LHCN-M2 (cell line): ENCODE measurements at places on chromosomes 7 and 10. TPM values are rescaled to one million over a fixed set of nuclear protein-coding genes. Genes with fewer than 3 reads are reported as not detected.
A peak's percentile ranks its signal among the peaks of the same experiment; 100 is the strongest.

- peak; percentile 45 for DNase-seq
These were observed 107.8 kb downstream of the HECW1 start for GRCh38 chr7:43220250-43220649.

- DNase-seq, result peak; percentile 26
These were observed 722 bp downstream of the UPF2 start for GRCh38 chr10:12041766-12042408.

- DNase-seq, result peak; percentile 59
These were observed 210.4 kb upstream of the ADO start for GRCh38 chr10:62594093-62594520.

DNA sequence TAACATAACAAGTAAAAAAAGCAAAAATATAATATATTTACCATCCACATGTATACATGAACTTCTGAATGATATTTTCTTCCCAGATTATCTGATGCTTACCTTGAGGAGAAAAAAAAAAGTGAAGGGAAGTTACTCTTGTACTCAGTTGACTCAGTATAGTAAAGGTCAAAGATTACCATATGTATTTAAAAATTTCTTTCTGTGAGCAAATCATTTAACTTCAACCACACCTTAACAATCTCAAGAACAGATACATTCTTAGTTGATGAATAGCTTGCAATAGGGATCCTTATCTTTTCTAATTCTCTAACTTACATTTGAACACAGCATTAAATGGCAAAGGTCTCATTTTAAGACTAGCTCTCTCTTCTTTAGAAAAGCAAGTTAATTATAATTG, 29.8 kb downstream of the PRR15 start:
- no peak for DNase-seq

GRCh38 chr10:74846958-74847357, 20.6 kb downstream of the KAT6B start:
- no peak for DNase-seq

DNA sequence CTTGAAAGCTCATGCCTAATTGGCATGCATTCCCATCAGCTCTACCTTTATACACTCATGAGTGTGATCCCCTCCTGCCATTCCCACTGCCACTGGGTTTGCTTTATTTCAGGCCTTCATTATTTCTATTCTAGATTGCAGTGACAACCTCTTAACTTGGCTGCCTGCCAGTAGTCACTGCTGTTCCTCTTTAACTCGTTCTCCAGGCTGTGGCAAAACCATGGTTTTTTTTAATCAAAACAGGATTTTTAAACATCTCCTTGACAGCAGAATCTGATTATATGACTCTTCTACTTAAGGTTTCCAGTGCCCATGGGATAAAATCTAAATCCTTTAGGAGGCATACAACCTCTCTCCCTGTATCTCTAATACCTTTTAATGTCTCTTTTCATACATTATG, 223.7 kb upstream of the PCDH15 start:
- DNase-seq, result no peak

DNA sequence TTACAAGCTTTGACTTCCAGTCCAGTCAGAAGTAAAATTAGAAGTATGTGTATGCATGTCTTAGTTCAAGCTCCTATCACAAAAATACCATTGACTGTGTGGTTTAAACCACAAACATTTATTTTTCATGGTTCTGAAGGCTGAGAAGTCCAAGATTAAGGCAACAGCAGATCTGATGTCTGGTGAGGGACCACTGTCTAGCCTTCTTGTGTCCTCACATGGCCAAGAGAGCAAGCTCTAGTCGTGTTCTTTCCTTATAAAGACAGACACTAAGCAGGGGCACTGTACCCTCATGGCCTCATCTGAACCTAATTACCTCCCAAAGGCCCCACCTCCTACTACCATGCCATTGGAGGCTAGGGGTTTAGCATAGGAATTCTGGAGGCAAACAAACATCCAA, 41.3 kb upstream of the ARL4A start:
- DNase-seq, result peak; percentile 38

GRCh38 chr10:71255808-71256660, 43.7 kb downstream of the UNC5B start:
- peak; percentile 88 for DNase-seq

GRCh38 chr7:110801502-110801901, 289.4 kb upstream of the LRRN3 start:
- no peak for DNase-seq

DNA sequence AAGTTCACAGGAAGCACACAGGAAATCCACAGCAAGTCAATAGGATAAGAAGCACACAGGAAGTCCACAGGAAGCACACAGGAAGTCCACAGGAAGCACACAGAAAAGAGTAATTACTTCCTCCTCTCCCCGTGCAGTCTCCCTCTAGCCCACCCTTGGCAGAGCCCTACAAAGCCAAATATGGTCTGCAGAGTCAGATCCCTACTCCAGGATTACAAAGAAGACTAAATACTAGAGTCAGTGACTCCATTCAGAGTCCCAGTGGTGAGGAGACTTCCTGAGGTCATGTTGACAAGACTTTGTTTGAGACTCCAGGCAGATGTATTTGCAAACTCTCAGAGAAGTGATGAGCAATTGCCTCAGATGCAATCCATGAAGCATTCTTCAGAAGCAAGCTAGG, 398.6 kb upstream of the AUTS2 start:
- no peak for DNase-seq

- DNase-seq, result no peak
These were observed 85.2 kb downstream of the PPP1R17 start for GRCh38 chr7:31772211-31772610.

DNA sequence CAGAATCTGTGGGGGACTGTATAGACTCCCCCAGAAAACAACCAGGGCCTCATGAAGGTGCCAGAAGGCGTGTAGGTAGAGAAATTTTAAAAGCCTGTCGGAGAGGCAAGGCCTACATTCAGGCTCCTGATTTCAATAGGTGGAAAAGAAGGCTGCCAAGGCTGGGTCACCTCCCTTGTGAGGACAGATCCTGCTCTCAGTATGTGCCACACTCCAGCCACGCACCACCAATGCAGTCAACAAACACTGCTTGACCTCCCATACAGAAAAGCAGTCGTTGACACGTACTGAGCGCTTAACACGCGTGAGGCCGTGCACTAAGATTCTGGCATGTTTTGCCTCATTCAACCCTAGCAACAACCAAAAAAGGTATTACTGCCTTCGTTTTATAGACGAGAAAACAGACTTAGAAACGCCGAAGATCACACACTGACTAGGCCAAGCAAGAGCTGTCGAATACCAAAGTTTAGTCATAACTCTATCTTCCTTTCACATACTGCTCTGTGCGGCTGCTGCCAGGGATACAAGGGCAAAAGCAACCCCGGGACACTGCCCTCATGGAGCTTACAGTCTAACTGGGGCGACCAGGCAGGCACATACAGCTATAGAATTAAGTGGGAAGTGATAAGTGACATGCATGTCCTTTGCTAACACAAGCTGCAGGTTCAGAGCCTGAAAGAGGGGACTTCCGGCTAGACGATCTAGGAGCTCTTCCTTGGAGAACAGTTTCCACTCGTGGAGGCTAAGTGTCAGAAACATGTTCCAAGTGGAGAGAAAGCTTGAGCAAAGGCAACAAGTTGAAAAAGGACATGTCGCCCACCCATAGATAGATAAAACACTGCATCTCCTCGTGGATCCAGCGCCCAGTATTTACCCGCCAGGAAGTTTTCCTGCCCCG, 797 bp upstream of the NKX2-3 start:
- no peak for DNase-seq

- DNase-seq, result peak; percentile 78
These were observed 14.7 kb upstream of the LMBR1 start for GRCh38 chr7:156907656-156908055.

DNA sequence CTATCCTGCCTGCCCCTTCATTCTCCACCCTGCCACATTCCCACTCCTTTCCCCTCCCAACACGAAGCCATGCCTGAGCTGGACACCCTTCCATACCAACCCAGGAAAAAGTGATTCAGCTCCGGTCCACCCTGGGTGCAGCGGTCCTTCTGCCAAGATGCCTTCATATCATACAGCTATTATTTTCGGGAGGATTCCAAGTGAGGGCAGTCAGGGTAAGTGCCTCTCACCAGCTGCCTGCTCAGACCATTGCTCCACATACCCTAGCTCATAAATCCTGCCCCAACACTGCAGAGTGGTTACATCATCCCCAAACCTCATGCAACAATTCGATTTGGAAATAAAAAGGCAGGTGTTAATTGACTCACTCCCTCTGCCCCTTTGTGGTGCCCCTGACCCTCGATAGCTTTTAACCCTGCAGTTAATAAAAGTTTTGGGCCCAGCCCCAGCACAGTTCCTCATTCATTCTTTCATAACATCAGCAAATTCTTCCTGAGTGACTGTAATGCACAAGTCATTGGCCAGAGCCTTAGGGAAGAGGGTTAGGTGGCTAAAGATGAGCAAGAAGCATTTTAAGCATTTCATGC, 42.6 kb downstream of the ZNF503 start:
- DNase-seq, result peak; percentile 93

GRCh38 chr10:6788731-6789130, 208.7 kb upstream of the PRKCQ start:
- DNase-seq, result no peak

GRCh38 chr10:72550239-72550638, 75.6 kb downstream of the MICU1 start:
- no peak for DNase-seq

DNA sequence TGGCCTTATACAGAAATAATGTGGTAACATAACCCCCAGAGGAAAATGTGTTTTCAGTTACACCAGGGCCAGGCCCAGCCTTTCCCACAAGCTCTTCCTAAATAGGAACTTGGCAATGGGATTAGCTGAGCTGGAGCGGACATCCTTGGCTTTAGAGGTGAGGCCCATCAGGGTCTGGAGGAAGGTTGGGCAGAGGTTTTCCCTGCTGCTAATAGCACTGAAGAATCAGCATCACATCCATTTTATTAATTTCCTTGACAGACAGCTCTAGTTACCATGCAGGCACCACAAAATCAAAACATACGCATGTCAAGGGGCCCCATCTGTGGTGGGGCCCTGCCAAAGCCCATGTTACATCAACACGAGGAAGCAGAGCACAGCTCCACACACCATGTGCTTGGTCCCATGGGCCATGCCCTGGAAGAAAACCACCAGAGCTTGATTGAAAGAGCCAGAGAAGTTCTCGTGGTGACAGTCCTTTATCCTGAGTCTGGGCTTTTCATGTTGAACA, 566.6 kb downstream of the KCNMA1 start:
- no peak for DNase-seq

DNA sequence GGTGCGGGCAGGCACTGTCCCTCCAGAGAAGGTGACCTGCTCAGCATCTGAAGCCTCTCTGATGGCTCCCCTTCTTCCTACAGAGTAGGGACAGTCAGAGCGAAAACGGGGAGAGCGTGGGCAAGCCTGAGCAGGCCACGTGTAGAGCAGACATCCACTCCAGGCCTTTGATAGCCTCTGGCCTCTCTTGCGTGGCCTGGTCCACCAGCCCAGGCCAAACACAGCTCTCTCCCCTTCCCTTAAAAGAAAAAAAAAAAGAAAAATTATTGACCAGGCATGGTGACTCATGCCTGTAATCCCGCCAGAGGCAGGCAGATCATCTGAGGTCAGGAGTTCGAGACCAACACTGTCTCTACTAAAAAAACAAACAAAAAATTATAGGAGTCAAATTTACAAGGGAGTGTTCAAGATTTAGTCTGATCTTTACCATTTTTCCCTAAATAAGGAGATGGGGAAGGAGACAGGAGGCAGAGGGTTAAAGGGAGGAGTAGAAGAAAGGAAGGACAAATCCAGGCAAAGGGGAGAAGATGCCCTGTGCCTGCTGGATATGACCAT, 84.8 kb downstream of the PLXNA4 start:
- no peak for DNase-seq

DNA sequence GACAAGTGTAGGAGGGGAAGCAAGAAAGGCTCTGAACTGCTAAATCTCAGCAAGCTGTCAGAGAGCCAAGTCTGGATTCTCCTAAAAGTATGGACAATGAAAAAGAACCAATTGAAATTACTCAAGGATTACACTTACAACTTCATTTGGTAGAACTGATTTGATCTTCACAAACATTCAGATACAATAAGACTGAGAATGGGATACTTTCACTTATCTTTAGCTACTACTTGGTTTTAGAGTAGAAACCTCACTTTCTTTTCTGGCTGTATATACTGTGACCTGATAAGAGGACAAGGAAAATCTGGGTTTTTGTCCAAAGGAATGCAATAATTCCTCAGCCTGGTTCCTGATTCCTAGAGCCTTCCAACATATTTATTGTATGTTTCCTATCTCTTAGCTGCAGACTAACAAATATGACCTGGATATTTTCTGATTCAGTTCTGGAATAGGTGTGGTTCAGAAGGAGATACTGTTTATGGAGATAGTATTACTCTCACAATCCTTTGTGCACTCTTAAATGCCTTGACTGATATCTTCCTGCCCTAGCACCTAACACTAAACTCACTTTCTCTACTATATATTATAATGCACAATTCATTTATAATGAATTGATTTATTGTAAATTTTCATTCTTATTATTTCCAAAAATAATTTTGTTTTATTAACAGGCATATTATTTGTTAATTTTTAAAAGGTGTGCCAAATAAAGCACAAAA, 7.3 kb downstream of the SEMA3A start:
- no peak for DNase-seq

The HECTD2 gene
- total RNA-seq, result 20.6 and 21.4 TPM in 2 replicates

The PIP4K2A gene
- 31.3 and 33.3 TPM in 2 replicates for total RNA-seq

The MOGAT3 gene
- not detected in 2 replicates for total RNA-seq

The TMEM229A gene
- total RNA-seq, result not detected in 2 replicates

The INHBA gene
- total RNA-seq, result 3.0 and 3.6 TPM in 2 replicates

The HMX3 gene
- total RNA-seq, result not detected in 2 replicates
